Stimulated activated CD8-positive, alpha-beta memory T cell treated with anti-CD3 and anti-CD28 coated beads, Interleukin-15, amount 100 ng/mL, for 24 hours (primary cell): ENCODE measurements at places on chromosomes 13 and 19.

DNA sequence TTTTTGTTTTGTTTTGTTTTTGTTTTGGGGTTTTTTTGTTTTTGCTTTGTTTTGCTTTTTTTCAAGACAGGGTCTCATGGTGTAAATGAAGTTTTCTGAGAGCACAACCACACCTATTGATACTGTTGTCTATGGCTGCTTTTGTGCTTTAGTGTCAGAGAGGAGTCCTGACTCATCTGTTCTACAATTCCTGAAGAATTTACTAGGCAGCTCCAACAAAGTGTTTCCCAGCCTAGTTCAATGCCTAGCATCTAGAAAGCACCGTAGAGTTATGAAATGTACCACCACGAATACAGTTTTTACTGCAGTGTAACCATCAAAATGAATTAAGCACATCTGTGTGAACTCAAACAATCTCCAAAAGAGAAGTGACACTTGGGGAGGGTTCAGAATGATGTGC lies 21.2 kb downstream of the SAFB start:
- DNase-seq = no peak

DNA sequence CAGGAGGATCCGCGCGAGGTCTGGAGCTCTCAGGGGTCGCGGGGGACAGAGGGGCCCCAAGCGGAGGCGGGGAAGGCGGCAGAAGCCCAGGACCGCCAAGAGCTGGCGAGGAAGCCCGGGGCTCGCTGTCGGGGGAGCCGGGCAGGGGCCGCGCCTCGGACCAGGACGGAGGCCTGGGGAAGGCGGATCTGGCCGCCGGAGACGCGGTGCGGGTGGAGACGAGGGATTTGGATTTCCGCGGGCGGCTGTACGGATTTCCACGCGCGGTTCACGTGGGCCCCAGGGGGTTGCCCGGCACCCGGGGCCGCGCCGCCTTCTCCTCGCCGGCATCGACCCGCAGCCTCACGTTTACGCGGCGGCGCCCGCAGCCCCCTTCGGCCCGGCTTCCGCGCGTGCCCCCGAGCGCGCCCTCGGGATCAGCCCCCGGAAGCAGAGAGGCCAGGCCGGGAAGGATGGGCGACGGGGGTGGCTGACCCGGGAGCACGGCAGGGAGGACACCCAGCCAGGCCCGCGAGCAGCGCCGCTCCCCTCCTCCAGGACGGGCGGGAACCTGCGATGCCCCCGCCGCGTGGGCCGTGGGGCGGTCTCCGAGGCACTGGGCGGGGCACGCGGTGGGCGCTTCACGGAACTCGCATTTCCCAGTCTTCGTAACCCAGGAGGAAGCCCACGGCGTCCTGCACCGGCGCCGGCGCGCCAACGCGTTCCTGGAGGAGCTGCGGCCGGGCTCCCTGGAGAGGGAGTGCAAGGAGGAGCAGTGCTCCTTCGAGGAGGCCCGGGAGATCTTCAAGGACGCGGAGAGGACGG lies 4.7 kb downstream of the F7 start:
- no peak for DNase-seq

DNA sequence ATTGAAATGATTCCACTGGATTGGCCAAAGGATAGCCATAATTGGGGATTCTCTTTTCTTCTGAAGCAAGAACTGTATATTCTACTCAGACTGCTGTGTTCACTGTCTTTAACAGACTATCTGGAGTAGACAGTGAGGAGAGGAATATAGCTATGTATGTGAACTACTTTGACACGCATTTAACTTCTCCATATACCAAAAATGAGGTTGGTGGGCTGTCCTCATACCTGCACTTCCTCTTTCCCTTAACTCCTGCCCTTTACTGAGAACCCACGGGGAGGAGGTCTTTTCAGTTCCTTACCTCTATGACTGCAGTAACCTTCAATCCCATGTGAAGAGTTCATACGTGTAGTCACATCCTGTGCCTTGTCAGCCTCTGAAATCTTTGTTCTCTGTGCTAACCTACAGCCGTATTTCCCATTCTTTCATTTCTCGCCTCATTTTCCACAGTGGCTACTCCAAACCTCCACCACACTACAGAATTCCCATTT lies 305.8 kb downstream of the MTUS2 start:
- DNase-seq = no peak

- DNase-seq = no peak
Measured at GRCh38 chr13:112052213-112052612, 14.7 kb upstream of the SOX1 start.

GRCh38 chr19:33879818-33880575 lies 83.3 kb downstream of the KCTD15 start:
- no peak for DNase-seq

DNA sequence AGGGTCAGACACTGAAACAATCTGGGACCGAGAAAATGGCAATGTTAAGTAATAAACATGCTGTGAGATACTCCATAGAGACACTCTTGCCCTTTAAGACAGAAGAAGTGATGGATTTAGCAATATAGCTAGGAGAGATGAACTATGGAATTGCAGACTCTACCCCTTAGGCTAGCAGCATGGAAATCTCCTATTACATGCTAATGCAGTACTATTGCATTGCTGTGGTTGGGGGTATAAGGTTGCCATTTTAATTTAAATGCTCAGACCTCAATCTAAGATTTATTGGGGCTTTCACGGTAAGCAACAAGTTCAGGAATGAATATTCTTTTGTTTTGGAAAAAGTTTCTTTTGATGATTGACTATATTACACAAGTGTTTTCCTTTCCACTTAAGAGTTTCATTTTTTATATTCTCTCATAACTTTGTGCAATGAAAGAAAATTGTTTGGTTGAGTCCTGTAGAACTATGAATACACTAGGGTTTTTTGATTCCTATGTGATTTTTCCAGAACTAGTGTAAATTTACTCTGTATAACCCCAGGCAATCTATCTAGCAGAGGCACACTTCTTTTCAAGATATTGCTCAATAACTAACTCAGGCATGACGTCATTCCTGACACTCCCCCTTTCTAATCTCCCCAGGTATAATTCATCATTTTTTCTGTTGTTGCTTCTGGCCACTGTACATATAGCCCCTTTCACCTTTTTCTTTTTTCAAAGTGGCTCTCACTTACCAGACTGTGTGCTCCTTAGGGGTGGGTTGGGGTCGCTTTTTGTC lies 394.7 kb upstream of the KLF12 start:
- no peak for DNase-seq
